Hypothalamus (tissue), 51 donors: ENCODE measurements at places on chromosomes 12 and 14.

DNA sequence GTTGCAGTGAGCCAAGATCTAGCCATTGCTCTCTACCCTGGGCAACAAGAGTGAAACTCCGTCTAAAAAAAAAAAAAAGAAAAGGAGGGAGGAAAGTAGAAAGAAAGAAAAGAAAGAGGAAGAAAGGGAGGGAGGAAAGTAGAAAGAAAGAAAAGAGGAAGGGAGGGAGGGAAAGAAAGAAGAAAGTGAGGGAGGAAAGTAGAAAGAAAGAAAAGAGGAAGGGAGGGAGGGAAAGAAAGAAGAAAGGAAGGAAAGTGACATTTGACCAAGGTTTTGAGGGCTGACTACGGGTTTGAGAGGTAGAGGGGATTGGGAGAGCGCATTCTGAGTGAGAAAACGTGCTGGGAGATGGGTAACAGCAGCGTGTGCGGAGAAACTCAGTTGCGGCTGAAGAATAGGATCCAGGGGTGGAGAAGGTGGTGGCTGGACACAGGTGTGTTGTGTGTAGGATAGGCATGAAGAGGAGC is 521 bp upstream of the PAPLN start:
- no peak for DNase-seq

- no peak for DNase-seq
Observed at GRCh38 chr12:132308853-132309595, 20.4 kb downstream of the GALNT9 start.

DNA sequence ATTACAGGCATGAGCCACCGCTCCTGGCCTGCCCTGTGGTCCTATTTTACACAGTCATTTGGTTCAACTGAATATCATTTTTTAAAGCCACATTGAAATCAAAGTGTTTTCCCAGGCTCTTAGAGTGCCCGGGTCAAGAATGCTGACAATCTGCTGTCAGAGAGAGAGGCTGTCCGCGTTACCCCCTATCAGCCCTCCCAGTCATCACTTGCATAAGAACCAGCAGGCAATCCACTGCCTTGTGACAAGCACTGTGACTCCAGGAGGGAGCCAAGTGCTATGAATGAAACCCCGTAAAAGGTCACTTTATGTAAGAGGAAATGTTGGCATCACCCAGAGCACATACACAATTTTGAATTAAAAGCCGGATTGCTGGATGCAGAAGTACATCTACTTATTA is 13.5 kb downstream of the PHLDA1 start:
- DNase-seq = no peak

- DNase-seq = no peak
Observed at GRCh38 chr12:24852420-24852819, 96.5 kb downstream of the BCAT1 start.

DNA sequence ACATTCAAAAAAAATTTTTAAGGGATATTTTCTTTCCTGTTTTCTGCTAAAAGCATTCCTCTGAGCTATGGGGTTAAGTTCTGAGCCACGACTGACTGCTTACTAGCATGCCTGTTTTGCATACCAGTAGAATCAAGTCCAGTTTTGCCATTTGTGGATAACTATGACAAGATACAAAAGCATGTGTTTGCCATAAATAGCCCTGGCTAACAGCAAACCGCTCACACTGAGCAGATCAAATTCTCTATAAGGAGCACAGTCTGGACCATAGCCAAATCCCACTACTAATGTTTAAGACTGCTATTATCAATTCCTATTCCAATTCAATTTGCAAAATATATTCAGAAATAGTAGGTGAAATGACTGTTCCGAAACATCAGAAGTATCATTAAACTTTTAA is 3.2 kb downstream of the CFL2 start:
- DNase-seq = no peak

- no peak for DNase-seq
Observed at GRCh38 chr14:99391671-99392070, 89.0 kb downstream of the SETD3 start.

GRCh38 chr12:95918194-95918993 is 24.0 kb downstream of the CCDC38 start:
- no peak for DNase-seq

DNA sequence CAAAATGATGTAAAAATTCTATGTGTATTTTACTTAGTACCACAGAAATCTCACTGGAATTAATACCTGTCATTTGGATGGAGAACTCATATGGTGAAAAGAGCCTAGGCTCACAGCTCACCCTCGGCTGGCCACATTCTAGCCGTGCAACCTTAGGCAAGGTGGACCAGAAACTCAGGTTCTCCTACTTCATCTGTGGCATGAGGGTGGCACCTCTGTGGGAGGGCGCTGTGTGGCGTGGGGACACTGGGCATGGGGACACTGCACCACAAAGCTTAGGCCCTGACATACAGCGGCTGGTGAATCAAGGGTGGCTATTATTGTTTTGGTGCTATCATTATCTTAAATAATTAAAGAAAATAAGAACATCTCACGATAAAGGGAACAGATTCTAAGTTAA is 47.1 kb downstream of the EML1 start:
- no peak for DNase-seq

DNA sequence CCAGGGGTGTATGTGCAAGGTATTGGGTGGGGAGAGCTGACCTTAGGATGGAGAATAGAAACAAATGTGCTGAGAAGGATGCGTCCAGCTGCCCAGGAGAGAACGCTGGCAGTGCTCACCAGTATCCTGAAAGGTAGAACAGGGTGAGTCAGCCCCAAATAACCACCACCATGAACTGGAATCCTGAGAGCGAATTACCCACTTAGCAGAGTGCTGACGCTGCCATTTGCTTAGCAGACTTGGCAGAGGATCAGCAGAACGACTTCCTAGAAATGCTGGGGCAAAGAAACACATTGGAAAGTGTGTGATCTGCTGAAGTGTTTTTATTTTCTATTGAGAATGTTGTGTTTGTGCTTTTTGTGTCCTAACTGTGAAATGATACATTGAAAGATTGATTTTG is 213.6 kb downstream of the ADGRD1 start:
- no peak for DNase-seq

DNA sequence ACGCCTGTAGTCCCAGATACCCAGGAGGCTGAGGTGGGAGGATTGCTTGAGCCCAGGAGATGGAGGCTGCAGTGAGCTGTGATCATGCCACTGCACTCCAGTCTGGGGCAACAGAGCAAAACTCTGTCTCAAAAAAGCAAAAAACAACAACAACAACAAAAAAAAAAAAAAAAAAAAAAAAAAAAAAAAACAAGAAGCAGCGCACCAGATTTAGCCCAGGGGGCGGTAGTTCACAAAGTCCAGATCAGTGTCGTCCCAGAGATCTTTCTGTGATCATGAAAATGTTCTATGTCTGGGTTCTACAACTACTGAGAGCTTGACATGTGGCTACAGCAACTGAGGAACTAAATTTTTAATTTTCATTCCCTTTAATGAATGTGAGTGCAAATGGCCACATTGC is 27.4 kb downstream of the OAS2 start:
- no peak for DNase-seq

DNA sequence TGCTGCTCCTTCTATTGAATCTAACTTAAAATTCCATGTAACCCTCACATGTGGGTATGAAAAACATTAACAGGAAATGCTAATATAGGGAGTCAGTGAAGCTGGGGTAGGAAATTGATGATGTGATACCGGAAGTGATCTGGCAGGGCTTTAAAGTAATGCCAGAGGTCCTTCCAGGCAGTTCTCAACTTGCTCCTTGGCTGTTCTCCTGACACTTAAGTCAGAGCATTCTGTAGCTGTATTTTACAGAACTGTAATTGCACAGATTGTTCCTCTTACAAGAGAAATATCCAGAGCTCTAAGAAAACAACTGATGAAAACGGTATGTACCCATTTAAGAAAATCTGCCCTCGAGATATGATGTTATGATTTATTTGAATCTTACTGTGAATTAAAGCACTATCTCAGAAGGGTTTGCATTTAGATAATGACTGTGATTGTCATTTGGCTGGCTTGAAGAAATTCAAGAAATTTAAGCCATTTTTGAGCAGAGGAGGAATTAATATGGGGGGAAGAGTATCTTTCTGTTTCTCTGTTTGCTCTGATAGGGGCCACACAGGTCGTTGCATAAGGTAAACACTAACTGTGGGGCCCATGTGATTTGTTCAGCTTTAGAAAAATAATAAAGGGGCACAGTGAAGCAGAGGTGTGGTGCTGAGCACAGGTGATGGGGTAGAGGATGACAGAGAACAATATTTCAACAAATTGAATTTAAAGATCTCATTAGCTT is 88.4 kb downstream of the BBS10 start:
- DNase-seq = no peak

- no peak for DNase-seq
Observed at GRCh38 chr12:57119294-57120085, 8.3 kb upstream of the STAT6 start.

- DNase-seq = no peak
Observed at GRCh38 chr12:700016-700415, 36.8 kb upstream of the NINJ2 start.

DNA sequence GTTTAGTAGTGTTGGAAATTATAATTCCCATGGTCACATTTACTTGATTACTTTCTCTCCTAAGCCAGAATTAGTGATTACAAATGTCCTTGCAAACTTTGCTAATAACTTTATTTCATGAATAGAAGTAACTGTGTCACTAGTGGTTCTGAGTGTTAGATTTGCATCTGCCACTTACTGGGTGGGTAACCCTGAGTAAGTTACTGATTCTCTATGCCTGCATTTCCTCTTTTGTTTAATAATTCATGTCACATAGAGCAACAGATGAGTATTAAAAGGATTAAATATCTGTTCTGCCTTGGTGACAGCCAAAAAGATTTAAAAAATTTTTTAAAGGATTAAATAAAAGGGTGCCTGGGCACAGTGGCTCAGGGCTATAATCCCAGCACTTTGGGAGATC is 78.6 kb downstream of the BHLHE41 start:
- no peak for DNase-seq

DNA sequence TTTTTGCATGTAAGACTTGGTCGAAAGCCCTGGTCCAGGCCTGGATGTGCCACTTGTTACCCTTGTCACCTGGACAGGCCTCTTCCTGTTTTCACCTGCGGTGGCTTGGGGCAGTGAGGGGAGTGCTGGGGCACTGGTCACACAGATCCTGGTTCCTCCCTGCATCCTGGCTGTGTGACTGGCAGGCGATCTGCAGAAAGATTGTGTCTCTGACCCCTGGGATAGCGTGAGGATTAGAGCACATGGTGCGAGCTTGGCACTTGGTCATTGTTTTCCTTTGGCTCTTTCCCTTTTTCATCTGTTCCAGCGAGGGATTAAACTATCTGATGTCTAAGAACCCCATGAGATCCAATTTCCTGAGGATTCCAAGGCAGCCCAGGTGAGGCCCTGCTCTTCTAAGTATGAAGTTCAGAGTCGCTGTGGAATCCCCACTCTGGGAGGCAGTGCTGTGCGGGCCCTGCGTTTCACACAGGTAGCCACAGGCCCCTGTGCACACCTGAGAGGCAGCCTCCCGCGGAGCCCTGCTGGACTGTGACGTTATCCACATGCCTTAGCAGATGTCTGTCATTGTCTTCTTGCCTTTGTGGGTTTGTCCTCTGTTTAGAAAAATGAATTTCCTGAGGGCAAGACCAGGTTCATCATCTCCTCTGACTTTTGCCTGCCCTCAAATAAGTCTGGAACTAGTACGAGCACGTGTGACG is 288.4 kb downstream of the CACNA1C start:
- no peak for DNase-seq

DNA sequence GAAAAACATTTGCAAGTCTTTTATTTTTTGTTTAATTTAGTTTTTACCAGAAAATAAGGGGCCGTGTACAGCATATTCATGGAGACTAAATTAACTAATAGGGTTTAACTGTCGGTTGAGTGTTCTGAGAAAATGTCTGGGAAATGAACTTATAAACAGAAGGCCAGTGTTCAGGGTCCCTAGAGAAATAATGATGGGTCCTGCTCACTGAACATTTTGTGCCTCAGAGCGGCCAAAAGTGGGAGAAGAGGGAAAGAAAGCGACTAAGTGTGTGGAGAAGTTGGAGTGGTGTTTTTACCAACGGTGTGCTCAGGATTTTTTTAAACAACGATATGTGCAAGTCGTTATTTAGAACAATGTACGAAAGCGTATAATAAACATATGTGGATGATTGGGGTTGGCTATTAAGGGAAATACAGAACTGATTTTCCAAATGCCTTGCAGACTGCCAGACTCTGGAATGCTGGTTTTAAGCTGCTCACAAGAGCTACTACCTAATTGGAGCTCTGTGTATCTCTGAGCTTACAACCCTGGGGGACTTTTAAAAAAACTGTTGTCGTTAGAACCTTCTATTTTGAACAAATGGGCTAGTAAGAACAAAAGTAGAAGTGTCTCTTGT is 166.7 kb downstream of the SLC38A4 start:
- DNase-seq = no peak

DNA sequence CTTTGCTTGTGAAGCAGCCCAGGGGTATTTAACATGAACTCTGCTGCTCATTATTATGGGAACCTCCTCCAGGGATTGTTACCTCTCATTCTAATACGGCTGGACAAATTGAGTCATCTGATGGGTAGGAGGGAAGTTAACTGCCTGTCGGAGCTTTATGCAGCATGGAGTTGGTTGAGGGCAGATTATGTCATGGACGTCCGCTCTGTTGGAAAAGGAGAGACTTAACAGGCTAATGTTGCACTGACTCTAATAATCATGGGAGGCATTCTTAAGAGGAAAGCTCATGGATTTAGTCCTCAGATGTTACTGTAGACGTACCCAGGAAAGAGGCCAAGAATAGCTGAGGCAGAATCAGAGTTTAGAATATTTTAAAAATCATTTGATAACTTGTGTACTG is 9.9 kb downstream of the POP5 start:
- no peak for DNase-seq

DNA sequence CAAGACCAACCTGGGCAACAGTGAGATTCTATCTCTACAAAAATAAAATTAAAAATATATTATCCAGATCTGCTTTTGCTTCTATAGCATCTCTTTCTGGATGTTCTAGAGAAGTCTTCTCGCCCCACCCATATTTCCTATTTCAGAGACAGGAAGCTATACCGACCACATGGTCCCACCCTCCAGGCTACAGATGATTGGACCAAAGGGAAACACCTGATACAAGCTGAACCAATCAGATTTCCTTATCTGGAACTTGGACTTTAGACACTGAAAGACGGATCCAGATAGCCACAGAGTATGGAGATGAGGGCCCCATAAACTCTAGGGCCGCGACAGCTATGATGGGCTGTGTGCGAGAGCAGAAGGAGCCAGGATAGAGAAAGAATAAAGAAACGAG is 48.7 kb downstream of the CCDC60 start:
- no peak for DNase-seq

DNA sequence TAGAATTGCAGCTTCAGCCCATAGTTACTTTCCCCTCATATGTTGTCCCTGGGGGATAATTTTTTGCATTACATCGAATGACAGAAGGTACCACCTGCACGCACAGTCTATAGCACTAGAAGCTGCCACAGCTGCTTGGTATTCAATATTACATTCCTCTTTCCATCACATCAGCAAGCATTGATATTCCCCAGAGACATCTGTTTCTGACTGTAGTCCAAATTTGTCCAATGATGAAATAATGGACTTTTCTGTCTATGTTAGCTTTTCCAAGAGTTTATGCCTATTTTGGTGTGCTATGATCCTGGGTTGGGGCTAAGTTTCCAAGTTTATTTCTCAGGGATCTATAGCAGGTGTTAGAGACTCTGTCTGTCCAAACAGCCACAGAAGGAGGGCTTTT is 335.4 kb downstream of the LRIG3 start:
- DNase-seq = no peak
